Activated CD8-positive, alpha-beta memory T cell treated with anti-CD3 and anti-CD28 coated beads for 48 hours (primary cell): ENCODE measurements at places on chromosomes 6 and 20.

GRCh38 chr6:74976701-74977100 is 229.2 kb downstream of the COL12A1 start:
- DNase-seq: no peak

- no peak for DNase-seq
These were observed 133.2 kb upstream of the JAG1 start for GRCh38 chr20:10807013-10807412.

- no peak for DNase-seq
These were observed 19.2 kb downstream of the BPIFA1 start for GRCh38 chr20:33255005-33255404.

- no peak for DNase-seq
These were observed 49.0 kb upstream of the CDYL start for GRCh38 chr6:4727217-4727616.

- DNase-seq: no peak
These were observed 1.6 kb downstream of the PGBD1 start for GRCh38 chr6:28282926-28283325.

GRCh38 chr6:106547601-106548453 is 81.5 kb downstream of the RTN4IP1 start:
- no peak for DNase-seq

DNA sequence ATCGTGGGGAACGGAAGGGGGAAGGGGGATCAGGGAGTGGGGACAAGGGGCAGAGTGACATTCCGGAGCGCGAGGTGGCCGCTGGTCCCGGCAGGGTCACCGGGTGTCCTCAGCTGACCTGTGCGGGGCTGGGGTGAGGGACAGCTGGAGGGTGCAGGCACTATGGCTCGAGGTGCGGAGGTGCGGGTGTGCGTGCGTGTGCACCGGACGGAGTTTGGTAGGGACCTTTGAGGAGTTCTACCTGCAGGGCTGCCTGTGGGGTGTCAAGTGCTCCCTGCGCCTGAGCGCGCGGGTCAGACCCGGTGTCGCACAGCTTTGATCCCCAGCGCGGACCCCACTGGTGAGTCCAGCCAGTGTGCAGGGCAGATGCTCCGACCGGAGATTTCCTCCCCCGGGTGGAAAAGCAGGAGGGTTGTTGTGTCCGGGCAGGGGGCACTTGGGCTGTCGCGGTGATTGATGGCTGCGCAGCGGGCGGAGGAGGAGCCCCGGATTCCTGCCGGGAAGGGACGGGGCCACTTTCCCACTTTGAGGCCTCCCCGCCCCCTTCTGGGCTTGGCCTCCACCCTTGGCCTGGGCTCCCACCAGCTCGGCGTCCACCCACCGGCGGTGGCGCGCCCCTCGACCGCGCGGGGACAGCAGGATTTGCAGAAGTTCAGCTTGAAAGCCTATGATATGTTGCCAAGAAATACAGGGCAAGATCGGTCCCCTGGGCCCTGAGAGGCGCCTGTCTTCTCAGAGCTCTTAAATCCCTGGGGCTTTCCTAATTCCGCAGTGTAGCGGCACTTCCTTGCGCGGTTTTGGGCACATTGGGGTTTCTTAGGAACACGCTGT is 658 bp downstream of the RIN2 start:
- no peak for DNase-seq

DNA sequence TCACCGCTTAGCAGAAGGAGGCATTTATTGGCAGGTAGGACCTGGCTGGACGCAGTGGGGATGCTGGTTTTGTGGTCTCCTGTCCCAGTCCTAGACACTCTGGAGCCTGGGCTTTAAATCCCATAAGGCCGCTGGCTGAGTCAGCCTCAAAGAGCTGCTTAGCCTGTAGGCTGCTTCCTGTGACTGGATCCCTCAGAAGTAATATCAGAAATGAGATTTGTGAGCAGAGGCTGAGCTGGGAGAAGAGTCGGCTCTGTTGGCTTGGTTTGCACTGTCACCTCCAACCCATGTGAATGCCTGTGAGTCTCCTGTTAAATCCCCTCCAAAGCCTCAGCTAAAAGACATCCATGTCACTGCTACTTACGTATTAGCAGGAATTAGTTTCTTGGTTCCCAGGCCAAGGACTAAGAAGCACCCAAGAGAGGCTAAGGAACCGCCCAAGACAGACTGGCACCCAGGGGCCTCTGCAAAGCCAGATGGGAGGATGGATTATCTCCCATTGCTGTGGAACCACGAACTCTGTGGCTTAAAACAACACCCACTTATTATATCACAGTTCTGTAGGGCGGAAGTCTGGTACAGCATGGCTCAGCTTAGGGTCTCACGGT is 289.4 kb downstream of the CDC5L start:
- DNase-seq: no peak

DNA sequence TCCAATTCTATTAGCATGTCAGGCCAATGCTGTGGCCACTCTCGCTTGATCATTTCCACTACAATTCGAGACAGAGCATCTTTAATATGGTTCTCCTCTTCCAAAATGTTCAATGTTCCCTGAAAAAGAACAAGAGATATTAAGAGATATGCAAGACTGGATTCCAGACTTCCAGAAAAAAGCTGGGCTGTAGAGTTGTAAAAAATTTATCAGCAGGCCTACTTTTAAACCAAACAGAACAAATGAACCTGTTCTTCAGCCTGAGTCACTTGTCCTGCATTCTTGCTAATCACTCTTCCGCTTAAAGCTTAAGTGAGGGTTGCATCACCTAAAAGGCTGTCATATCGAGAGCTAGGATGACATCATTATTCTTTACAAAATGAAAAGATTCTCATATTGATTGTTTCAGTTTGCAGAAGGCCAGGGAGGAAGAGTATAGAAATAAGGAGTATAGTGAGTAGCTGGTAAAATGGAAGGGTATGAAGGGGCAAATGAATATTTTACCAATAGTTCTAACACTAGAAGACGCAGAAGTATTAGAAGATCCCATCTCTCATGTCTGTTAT is 4.9 kb downstream of the XPO5 start:
- no peak for DNase-seq
